ENCODE measurements at places on chromosomes 6 and 20. TPM values are rescaled to one million over a fixed set of nuclear protein-coding genes. Genes with fewer than 3 reads are reported as not detected.

Gene LCA5
- 18.8 TPM for total RNA-seq

Gene EPHA7
- 1.5 TPM for total RNA-seq

Gene MUC21
- not detected for total RNA-seq

GRCh38 chr6:34346175-34347119 lies 46.0 kb downstream of the NUDT3 start:
- no peak for DNase-seq

- peak; percentile 37 for DNase-seq
Observed at GRCh38 chr6:10725716-10726115, 2.8 kb downstream of the TMEM14C start.

GRCh38 chr6:43817192-43817591 lies 47.2 kb downstream of the VEGFA start:
- DNase-seq = no peak

DNA sequence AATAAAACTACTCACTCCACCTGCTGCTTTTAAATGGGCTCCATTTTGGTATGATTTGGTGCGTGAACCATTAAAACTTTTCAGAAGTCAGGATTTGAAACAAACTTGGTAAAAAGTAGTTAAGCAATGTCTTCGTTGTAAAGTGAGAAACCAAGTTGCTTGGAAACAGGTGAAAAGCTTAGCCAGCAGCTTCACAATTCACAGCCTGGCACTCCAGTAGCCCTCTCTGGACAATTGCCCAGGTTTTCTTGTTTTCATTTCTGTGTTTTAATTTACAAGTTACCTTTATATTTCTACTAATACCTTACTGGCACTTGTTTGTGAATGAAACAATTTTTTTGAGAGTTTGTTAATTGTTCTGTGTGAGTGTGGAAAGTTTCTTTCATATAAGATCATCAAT lies 12.8 kb downstream of the NT5E start:
- no peak for DNase-seq

- DNase-seq = no peak
Observed at GRCh38 chr6:168217216-168217879, 102.2 kb downstream of the DACT2 start.

- DNase-seq = no peak
Observed at GRCh38 chr6:133157995-133158394, 83.2 kb upstream of the EYA4 start.

DNA sequence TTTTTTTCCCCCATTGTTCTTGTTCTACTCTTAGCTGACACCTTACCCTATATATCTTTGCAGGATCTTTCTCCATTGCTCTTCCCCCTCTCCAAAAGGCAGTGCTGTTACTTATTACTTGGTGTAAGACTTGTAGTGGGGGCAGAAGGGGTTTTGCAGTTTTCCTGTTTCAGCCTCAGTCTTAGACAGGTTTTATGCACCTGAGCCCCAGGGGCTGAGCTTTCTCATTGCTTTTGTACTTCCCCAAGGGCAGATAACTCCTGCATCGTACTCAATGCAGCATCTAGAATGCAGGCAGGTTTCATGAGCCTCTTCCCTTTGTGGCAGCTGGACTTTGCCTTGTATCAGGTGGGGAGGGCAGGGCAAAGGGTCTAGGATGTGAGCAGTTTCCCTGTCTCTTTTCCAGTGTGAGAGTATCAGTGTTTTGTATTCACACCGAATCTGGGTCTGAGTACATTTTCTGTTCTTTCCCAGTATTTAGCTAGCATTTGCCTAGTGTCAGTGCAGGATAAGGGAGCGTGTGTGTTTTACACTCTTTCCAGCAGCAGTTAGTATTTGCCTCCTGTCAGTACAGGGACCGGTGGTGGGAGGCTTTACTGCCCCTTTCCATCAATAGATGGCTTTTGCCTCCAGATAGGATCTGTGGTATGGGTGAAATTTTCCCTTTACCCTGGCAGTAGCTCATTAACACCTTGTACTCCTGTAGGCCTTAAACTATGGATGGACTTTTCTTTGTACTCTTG lies 19.6 kb downstream of the CYB5R4 start:
- DNase-seq = no peak

GRCh38 chr6:44341095-44341890 lies 1.2 kb upstream of the SPATS1 start:
- no peak for DNase-seq

DNA sequence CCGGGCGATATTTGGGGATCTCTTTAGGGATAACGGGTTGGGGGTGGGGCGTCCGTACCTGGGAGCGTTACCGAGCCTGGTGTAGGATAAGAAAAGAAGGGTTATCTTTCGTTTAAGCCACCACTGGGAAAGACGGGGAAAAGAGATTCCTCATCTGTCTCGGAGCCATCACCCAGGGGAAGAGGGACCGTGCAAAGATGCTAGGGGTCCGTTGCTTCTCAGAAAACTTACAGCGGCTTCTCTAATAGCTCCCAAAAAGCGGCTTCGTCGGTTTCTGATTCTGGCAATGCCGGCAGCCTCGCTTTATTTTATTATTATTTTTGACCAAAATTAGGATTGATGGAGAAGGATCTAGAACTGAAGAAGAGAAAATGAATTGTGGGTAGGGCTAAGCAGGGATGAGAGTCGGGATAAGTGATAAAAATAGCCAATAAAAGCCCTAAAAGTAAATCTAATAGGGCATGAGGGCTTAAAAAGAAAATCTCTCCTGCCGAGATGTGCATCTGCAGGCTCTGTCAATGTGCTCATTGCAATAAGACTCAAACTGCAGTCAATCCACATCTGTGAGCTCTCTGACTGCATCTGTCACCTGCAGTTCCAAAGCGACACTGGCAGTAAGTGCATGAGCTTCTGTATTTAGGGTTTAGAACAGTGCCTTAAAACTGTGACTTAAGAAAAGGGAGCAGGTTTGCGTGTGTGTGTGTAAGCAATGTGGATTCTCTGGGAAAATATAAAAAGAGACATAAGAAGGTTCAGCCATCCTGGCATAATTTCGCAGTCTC lies 801 bp downstream of the TBPL1 start:
- DNase-seq = no peak

DNA sequence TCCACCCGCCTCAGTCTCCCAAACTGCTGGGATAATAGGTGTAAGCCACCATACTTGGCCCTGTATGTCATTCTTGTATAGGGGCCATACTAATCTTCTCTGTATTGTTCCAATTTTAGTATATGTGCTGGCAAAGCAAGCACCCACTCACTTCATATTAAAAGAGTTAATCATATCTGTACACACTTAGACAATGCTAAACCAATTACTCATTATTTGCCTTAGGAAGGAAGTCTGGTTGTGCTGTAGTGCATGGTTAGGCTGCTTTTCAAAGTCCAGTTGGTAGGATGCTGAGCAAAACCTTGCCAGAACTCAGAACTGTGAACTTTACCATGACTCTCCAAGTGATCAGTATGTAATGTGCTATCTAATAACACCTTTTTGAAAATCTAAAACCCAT lies 88.6 kb downstream of the LIN28B start:
- DNase-seq = no peak

DNA sequence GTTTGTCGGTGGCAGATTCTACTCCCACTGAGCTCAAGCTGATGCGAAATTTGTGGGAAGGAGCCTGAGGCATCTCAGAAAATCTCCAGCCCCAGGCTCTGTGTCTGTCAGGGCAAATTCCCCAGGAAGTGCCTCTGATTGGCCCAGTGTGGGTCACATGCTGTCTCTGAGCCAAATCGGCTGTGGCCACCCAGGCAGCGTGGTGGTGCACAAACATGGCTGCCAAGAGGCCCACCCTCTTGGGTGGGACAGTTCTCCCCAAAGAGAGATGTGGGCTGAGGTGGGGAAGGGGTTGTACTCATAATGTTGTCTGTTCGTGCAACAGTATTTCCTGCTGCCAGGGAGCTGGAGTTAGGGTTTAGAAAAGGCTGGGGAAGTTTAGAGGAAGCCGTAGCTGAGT lies 130.6 kb downstream of the BMP7 start:
- DNase-seq = no peak

DNA sequence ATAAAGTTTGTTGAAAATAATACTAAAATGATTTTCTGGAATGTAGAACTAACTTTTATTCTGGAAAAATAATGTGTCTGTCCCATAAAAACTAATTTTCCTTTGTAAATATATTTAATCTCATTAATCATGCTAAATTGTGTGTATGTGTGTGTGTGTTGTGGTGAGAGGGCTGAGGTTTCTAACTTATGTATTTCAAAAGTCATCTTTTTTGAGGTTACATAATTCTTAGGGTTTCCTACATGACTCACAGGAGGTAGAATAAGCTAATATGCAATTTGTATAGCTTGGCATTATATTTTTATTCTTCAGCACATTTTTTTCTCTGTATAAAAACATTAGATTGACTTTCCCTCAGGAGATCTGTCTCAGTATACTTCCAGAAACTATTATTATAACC lies 64.1 kb upstream of the CLVS2 start:
- DNase-seq = no peak

DNA sequence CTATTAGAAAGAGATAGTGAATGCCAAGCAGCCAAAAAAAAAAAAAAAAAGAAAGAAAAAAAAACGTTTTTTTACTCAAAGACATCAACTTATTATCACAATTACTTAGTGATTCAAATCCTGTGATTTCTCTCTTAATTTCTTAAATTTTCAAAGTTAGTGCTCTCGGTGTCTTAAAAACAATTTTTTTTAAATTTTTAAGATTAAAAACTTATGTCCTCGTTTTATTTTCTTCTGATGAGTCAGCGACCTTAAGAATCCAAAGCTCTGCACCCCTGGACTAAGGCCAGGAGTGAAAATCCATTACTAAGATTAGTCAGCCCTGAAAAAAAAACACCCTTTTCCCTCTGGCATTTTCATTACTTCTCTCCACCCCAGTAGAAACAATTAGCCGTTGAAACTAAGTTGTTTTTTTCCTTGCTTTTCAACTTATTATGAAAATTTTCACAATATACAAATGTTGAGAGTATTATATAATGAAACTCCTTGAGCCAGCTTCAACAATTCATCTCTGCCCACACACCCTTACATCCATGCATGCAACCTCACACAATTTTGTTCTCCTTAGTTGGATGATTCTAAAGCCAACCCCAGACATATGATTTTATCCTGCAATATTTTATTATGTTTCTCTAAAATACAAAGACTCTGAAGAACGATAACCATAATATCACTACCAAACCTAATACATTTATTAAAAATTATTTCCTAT lies 85.6 kb upstream of the CARMIL1 start:
- DNase-seq = no peak
